Daoy (cell line): ENCODE measurements at places on chromosomes 16 and 17. TPM values are rescaled to one million over a fixed set of nuclear protein-coding genes. Genes with fewer than 3 reads are reported as not detected.
A peak's percentile ranks its signal among the peaks of the same experiment; 100 is the strongest.

GRCh38 chr16:80585764-80586163, 45.0 kb downstream of the DYNLRB2 start:
- DNase-seq, result no peak

GRCh38 chr16:21654466-21654865, 2.1 kb upstream of the IGSF6 start:
- no peak for DNase-seq

The ESRP2 gene
- total RNA-seq, result under 0.01 TPM in 1 of 2 replicates, not detected in the other

- DNase-seq, result no peak
Measured at GRCh38 chr17:39534768-39535405, 72.8 kb downstream of the NEUROD2 start.

DNA sequence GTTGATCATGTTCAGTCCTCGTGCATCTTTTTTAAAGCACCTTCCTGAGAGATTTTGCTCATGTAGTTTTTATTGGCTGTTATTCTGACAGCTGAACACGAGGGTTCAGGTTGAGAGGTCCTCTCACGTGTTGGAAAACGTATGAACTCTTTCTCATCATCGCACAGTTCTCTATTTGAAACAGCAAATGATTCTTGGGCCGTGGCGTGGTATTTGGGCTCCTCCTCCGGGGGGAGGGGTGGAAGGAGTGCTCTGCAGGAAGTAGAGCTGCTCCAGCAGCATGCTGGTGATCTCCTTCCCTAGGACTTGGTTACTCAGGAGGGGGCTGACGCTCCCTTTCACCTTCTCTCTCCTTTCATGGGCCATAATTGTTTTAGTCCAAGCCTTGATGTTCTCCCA, 70.4 kb downstream of the KSR1 start:
- DNase-seq, result no peak

DNA sequence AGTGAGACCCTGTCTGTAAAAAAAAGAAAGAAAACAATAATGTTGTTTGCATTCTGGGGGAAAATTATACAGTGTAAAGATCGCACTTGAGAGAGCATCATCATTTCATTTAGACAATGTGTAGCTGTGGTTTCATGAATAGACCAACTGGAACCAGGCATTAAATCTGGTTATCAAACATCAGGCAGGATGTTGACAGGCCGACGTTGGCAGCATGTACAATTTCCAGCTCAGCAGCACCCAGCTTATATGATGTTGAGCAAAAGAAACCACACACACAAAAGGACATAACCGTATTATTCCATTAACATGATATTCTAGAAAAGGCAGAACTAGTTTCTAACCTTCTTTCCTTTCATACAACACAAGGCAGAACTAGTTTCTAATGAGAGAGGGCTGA, 5.8 kb downstream of the MARVELD3 start:
- no peak for DNase-seq

DNA sequence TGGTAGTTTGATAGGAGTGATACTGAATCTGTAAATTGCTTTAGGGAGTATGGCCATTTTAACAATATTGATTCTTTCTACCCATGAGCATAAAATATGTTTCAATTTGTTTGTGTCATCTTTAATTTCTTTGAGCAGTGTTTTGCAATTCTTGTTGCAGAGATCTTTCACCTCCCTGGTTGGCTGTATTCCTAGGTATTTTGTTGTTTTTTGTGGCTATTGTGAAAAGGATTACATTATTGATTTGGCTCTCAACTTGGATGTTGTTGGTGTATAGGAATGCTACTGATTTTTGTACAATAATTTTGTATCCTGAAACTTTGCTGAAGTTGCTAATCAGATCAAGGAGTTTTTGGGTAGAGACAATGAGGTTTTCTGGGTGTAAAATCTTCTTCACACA, 3.2 kb downstream of the KRTAP9-9 start:
- no peak for DNase-seq

GRCh38 chr17:66524877-66525276, 222.5 kb downstream of the PRKCA start:
- no peak for DNase-seq

The WNT3 gene
- 2.4 and 3.4 TPM in 2 replicates for total RNA-seq

The EVI2B gene
- total RNA-seq, result not detected in 2 replicates

The CSH2 gene
- not detected in 2 replicates for total RNA-seq

The RNF43 gene
- total RNA-seq, result 0.57 and 1.5 TPM in 2 replicates

The KRT32 gene
- 0.06 TPM in 2 replicates for total RNA-seq

DNA sequence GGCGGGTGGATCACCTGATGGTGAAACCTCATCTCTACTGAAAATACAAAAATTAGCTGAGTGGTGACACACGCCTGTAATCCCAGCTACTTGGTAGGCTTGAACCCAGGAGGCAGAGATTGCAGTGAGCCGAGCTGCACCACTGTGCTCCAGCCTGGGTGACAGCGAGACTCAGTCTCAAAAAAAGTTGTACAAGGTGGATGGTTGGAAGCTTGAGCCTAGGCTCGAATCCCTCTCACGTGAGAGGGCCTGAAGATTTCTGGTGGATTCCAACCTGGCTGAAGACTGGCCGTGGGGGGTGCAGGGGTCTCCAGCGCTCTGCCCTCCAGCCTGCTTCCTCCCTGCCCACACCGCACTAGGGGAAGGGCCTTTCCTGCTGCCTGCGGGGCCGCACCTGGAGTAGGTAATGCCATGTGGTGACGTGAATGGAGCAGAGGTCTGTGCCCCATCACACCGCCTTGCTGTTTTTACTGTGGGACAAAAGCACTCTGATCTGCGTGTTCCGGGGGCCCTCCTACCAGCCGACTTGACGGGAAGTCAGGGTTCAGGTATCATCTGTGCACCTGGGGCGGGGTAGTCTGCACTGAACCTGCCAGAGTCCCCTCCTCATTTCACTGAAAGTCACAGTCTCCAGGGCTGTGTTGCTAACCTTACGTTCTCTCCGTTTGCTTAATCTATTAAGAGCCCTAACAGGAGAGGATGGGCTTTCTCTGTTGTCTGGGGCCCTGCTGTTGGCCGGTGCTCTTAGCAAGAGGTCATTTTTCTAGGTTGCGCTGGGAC, 4.2 kb downstream of the RPL13 start:
- peak; percentile 33 for DNase-seq

GRCh38 chr17:9334536-9335446, 240.8 kb downstream of the STX8 start:
- no peak for DNase-seq

DNA sequence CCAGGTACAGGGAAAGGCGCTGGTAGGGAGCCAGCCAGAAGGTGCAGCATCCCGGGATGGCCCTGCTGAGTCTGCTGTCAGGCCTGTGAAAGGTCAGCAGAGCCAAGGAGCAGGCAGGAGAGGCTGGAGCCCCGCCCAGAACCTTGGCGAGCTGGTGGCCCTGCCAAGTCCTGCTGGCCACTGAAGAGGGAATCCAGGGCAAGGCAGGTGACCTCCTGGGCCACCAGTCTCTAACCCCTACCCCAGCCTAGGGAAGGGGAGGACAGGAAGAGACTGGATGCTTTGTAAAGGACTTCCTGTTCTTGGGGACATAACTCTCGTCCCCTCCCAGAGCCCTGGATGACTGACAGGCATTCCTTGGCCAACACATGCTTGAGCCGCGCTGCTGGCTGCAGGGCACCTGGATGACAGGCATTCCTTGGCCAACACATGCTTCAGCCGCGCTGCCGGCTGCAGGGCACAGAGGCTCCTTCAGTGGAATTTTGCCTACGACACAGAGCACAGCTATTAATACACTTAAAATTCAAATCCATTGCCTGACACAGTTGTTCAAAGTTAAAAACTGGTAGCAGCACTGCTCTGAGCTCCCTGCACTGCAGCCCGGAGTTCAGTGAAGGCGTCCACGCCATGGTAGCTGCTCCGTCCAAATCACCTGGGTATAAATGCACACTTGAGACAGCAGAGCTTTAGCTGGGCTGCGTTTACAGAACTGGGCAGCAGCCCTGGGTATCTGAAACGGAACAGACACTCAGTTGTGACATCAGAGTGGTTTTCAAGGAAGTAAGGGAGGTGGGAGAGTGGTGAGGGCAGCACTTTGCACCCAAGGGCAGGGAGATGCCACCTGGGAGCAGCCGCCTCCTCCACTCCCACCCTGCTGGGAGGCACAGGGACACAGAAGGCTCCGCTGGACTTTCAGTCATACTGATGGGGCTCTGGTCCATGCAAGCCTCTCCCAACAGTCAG, 2.0 kb upstream of the BRICD5 start:
- DNase-seq, result no peak

GRCh38 chr17:40187238-40187637, 10.0 kb downstream of the RAPGEFL1 start:
- DNase-seq, result no peak

GRCh38 chr17:39929646-39930407, 2.3 kb downstream of the LRRC3C start:
- peak; percentile 34 for DNase-seq

The GPR139 gene
- total RNA-seq, result not detected in 2 replicates

The CHST4 gene
- total RNA-seq, result 0.06 and 0.30 TPM in 2 replicates

- no peak for DNase-seq
Measured at GRCh38 chr17:19720631-19721426, 4.4 kb upstream of the SLC47A2 start.

The RAB37 gene
- total RNA-seq, result not detected in 2 replicates

The ZCCHC14 gene
- total RNA-seq, result 3.0 and 4.2 TPM in 2 replicates

DNA sequence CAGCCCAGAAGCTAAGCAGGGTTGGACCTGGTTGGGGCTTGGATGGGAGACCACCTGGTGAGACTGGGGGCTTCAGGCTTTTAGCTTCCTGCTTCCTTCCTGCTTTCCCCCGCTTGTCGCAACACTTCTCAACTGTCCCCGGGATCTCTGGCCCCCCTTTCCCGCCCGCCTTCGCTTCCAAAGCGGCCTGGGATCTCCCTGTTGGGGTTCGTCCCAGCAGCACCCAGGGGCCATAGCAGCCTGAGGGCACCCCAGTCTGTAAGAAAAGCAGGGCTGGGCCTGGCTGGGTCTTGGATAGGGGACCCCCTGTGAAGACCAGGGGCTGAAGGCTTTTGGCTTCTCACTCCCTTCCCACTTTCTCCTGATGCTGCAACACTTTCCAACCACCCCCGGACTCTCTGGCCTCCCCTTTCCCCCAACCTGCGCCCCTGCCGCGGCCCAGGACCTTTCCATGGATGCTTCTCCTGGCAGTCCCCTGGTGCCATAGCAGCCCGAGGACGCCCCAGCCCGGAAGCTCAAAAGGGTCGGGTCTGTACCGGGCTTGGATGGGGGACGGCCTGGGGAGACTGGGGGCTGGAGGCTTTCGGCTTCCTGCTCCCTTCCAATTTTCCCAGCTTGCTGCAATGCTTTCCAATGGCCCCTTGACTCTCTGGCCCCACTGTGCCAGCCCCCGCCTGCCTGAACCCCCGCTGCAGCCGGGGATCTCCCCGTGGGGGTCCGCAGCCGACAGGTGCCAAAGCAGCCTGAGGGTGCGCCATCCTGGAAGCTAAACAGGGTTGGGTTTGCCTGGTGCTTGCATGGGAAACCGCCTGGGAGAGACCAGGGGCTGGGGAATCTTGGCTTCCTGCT, 2276.2 kb downstream of the TP53TG3F start:
- DNase-seq, result no peak

DNA sequence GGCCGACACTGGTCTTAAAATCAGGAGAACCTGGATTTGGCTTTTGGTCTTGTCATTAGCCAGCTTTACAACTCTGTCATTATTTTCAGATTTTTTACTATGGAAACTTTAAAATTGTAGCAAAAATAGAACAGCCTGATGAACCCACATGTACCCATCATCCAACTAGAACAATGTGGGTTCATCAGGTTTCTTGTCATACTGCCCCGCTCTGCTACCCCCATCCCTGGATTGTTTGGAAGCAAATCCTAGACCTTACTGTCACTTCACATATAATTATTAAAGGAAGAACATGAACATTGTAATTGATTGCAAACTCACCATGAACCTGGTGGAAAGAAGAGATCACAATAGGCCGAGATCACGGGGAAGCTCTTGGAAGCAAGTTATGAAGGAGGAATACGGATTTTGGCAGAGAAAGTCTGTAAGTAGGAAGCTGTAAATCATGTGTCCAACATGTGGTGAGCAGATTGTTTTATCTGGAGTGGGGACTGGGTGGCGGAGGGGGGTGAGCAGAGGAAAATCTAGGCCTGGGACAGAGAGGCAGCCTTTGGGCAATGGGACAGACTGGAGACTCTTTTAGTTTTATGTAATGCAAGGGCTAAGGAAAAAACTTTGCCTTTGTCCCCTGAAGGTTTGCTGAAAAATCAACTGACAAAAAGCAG, 67.0 kb downstream of the PITPNC1 start:
- peak; percentile 25 for DNase-seq

GRCh38 chr17:29376667-29377270, 13.4 kb upstream of the TAOK1 start:
- DNase-seq, result peak; percentile 80

GRCh38 chr17:63987221-63988126, 10.7 kb upstream of the PRR29 start:
- no peak for DNase-seq

DNA sequence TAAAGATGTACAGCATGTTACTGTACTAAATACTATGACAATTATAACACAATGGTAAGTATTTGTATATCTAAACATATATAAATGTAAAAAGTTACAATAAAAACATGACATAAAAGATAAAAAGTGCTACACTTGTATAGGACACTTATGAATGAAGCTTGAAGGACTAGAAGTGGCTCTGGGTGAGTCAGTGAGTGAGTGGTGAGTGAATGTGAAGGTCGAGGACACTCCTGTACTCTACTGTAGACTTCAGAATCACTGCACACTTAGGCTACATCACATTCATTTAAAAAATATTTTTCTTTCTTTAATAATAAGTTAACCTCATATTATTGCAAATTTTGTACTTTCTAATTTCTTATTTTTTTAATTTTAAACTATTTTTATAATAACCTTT, 1476.7 kb upstream of the CDH8 start:
- DNase-seq, result no peak

The HOXB9 gene
- total RNA-seq, result 4.7 and 10.6 TPM in 2 replicates

- peak; percentile 59 for DNase-seq
Measured at GRCh38 chr16:70250748-70251628, 752 bp downstream of the EXOSC6 start.

GRCh38 chr16:50265260-50265659, 1.1 kb upstream of the ADCY7 start:
- no peak for DNase-seq

The TBC1D26 gene
- not detected in 2 replicates for total RNA-seq

DNA sequence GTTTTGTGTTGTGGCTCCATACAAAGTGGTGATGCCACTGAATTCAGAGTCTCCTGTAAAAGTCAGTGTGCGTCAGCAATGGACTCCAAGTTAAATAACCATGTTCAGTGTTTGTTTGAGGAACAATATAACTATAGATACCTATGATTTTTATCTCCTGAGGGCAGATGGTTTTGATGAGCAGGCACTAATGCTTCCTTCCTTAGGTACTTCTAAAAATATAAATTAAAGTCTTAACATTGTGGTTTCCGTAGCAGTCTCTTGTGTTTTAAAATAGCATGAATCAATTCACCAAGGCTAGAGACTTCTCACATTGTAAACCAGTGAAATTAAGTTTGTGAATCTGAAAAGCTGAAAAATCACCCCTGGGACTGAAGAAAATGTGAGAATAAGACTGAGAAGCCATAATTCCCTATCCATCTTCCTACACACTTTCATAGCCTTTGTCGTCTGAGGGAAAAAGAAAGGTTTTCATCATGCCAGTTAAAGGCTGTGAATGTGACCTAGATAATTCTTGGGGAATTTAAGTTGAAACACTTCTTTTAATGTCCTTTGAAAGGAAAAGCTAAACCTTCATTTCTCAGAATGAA, 1502.9 kb downstream of the CDH11 start:
- no peak for DNase-seq

The PSMD12 gene
- total RNA-seq, result 77.3 and 78.0 TPM in 2 replicates
